ENCODE measurements at places on chromosomes 11 and 22.

DNA sequence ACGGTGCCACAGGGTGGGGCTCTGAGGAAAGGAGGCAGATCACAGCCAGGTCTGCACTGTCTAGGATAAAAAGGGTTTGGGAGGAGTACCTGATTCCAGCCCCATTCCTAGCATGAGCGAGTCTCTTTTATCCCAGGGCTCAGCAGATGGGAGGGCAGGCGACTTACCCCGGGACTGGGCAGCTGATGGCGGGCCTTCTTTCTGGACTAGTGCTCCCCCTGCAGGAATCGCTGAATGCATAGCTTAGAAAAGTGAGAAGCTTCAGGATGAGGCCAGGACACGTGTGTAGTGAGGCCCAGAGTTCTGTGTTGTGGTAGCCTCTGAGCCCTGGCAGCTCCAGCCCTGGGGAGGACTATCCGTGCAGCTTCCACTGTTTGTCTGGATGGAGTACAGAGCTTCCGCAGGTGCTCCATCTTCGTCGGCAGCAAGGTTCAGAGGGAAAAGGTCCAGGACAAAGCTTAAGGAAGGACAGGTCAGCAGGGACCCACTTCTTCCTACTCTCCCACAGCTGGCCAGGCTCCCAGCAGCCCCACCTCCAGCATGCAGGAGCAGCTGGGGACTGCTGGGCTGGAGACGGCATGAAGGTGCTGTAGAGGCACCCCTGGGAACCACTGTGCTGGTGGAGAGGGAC lies 30.4 kb downstream of the COMMD9 start:
- DNase-seq: peak; percentile 29

DNA sequence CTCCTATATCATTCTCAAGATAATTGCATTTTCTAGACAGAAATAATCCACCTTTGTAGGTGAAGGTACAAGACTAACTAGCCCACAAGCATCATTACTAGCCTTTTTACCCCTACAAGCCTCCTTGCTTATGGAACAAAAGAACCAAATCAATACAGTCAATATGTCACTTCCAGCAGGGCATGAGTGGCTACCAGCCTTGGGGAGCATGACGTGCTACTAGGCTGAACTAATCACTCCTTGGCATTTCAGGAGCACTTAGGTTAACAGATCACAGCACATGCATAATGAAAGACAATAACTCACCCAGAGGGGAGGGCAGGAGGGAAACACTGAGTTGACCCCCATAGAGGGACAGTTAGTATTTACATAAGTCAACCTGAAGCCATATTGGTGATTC lies 2.7 kb downstream of the DRD2 start:
- no peak for DNase-seq

DNA sequence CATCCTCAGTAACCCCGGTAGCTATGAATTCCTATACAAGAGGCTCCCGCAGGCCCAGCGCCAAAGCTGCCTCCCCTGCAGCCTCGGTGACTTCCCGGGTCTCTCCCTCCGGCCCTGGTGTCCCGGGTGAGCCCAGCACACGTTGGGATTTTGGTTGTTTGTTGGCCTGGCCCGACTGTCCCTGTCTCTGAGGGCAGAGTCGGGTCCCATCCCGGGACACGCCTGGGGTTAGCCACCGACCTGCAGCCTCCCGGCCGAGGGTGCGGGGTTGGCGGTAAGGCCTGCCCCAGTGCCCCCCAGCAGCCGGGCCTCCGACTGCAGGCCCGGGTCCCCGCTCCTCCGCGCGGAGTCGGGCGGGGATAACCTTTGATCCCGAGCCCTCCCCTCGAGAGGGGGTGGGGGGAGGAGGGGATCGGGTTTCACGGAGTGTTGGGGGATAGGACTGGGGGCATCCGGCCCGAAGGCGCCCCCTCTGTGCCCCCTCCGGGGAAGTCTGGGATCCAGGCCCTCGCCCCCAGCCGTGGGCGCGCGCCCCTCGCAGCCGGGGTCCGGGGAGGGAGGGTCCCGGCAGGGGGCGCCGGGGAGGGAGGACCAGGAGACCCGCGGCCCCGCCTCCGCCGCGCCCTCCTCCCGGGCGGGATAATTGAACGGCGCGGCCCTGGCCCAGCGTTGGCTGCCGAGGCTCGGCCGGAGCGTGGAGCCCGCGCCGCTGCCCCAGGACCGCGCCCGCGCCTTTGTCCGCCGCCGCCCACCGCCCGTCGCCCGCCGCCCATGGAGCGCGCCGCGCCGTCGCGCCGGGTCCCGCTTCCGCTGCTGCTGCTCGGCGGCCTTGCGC lies at the start of gene FBLN1:
Gene FBLN1, plus strand, starts transcription at position 669 of the 835 bp plus-strand sequence. Its CDS starts 103 bp downstream, at position 772.
- no peak for DNase-seq

DNA sequence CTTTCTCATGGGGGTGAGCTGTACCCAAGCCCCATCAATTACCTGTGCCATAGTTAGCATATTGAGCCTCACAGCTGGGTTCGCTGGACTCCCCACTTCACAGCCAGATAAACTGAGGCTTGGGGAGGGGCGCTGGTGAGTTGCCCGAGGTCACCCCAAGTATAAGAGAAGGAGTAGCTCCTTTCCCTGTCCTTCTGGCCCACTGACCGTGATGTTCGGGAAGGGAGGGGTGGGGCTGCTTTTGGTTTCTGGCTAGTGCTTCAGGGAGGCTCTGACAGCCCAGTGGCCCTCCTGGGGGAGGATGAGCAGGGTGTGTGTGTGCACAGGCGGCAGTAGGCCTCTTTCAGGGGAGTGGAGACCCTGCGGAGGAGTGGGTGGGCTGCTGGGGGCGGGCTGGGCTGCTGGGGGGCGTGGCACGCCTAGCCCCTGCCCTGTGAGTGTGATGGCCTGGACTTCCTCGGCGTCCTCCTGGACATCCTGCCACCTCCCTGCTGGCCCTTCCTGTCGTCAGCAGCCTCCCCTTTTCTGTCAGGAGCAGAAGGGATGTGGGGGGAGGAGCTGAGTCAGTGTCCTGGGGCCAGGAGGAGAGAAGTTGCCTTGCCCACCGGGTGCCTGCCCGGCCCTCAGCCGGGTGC lies 50.3 kb downstream of the TRIOBP start:
- DNase-seq: no peak

- peak; percentile 11 for DNase-seq
Measured at GRCh38 chr11:59283825-59284772, 71.4 kb upstream of the MPEG1 start.

DNA sequence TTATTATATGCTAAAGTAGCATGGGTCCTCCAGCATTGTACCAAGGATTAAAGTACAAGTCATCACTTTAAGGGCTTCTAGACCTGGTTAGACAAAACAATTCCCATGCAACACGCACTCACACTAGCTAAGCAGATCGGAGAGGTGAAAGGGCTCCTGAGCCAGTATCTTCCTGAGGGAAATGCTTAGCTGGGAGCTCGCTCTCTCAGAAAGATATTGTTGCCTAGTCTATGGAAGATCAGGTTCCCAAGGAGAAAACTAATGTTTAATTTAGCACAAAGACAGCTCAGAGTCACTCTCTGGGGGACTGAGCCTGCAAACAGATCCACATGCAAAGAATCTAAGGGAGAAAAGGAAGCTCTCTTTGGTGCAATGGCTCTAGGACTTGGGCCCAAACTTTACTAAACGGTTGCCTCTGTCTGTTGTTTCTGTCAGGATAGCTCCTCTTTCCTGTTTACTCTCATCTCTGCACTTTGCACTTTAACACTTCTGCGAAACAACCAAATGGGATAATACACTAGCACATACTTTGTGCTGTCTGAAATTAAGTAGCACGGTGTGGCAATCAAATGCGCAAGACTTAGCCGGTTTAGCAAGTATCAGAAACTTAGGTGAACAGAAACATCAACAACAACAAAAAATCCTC lies 10.7 kb downstream of the MAML2 start:
- no peak for DNase-seq

DNA sequence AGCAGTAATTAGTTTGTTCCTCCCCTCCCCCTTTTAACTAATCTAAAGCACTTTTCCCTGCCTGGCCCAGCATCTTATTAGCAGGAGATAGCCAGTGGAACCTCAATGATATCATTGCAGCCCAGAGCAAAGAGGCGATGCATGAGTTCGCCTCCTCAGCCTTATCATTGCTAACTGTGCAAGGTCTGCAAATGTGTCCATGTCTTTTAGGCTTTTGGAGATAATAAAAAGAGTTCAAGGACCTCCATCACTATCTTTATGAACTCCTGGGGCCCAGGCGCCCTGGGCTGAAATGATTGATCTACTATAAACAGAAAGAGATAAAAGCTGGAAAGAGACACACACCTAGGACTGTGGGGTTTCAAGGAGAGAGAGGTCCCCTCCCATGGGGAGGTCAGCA lies 124.2 kb upstream of the TBCEL start:
- DNase-seq: no peak

- no peak for DNase-seq
Measured at GRCh38 chr22:30413745-30414524, 11.6 kb upstream of the MTFP1 start.

GRCh38 chr11:131802440-131803115 lies 432.2 kb downstream of the NTM start:
- DNase-seq: no peak

- DNase-seq: no peak
Measured at GRCh38 chr22:42962295-42963230, 52.4 kb downstream of the PACSIN2 start.

DNA sequence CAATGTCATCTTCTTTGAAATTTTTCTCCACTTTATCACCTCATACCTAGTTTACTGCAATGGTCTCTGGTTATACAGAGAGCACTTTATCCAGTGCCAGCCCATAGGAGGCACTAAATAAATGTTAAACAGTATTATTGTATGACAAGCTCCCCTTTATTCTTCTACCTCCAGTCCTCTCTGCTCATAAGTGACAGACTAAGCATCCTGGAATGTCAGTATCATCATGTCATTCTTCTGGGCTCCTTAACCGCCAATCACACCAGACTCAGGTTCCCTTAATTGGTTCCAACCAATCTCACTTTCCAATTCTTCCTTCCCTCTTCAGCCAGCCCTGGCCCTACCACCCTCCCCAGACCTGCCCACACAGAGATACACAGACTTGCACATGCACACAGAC lies 93.1 kb downstream of the RPL27A start:
- DNase-seq: no peak

- no peak for DNase-seq
Measured at GRCh38 chr11:14645015-14645912, 1.7 kb downstream of the PDE3B start.

- DNase-seq: no peak
Measured at GRCh38 chr11:61162092-61162941, 1.1 kb upstream of the VPS37C start.

DNA sequence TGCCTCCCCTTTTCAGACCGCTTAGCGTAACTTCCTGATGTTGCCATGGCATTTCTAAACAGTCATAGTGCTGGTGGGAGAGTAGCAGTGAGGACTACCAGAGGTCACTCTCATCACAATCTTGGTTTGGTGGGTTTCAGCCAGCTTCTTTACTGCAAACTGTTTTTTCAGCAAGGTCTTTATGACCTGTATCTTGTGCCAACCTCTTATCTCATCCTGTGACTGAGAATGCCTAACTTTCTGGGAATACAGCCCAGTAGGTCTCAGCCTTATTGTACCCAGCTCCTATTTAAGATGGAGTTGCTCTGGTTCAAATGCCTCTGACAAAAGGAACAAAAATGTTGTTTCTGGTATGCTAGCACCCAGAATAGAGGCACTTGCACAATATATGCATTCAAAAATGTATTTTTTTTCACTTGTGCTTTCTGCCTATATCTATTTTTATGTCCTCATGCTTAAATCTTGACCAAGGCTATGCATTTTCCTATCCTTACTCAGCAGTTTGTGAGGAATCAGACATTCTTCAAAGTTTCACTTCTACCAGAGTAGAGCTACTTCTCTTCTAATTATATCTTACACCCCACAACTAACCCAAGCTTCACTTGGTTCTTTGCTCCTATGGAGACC lies 16.1 kb upstream of the OR51M1 start:
- peak; percentile 47 for DNase-seq

- no peak for DNase-seq
Measured at GRCh38 chr11:16632295-16633200, 105.9 kb upstream of the C11orf58 start.

DNA sequence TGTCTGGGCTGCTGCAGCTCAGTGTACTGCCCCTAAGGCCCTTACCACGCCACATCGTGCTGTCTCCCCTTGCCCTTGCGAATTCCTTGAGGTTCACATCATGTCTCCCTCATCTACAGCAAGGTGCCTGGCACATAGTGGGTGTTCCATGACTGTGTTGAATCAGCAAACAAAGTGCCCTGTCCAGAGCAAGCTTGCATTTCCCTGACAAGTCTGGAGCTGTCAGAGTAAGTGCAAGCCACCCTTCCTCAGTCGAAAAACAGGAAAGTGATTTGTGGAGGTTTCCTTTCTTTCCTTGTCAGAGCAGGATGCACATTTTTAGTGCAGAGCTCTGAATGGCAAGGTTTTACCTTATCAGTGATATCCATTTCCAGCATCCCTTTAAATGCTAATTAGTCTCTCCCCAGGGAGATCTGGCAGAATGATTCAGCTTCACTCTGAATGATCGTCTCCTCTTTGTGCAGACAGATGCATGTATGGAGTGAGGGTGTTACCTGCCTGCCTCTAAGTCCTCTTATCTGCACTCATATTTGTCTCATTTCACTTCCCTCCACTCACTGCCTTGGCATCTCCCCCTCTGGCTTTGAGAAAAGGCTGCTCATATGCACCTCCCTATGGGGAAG lies 331.2 kb downstream of the TMEM135 start:
- no peak for DNase-seq
